ENCODE measurements at places on chromosomes 11 and 22.

GRCh38 chr11:77813256-77813655 lies 7.3 kb downstream of the RSF1 start:
- DNase-seq, result no peak

DNA sequence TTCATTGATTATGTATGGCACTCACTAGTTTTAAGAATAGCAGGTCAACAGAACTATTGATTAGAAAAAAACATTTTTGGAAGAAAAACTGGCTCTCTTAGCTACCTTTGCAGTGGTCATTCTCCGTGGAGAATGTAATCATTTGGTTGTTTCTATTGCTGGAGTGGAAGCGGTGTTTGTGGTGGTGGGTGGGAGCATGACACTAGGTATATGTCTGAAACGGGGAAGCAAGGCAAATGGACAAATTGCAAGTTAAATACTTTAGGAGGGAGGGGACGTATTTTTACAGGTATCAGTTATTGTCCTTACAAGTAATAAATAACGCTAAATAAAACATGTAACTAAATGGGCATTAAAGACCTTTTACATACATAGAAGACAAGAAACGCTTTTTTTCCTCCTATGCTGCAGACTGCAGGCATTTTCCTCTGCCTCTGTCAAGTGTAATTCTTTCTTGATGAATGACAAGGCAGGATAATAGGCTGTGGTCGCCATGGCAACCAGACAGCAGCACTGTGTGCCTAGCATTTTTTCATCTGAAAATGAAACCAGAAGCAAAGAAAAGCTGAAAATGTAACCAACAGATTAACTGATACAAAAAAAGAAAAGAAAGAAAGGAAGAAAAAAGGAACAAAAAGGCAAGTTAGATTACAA lies 46.2 kb downstream of the BLID start:
- no peak for DNase-seq

GRCh38 chr11:1150769-1151365 lies 6.9 kb upstream of the MUC5AC start:
- DNase-seq, result no peak

GRCh38 chr11:32439501-32440210 lies 4.3 kb upstream of the WT1 start:
- DNase-seq, result no peak

DNA sequence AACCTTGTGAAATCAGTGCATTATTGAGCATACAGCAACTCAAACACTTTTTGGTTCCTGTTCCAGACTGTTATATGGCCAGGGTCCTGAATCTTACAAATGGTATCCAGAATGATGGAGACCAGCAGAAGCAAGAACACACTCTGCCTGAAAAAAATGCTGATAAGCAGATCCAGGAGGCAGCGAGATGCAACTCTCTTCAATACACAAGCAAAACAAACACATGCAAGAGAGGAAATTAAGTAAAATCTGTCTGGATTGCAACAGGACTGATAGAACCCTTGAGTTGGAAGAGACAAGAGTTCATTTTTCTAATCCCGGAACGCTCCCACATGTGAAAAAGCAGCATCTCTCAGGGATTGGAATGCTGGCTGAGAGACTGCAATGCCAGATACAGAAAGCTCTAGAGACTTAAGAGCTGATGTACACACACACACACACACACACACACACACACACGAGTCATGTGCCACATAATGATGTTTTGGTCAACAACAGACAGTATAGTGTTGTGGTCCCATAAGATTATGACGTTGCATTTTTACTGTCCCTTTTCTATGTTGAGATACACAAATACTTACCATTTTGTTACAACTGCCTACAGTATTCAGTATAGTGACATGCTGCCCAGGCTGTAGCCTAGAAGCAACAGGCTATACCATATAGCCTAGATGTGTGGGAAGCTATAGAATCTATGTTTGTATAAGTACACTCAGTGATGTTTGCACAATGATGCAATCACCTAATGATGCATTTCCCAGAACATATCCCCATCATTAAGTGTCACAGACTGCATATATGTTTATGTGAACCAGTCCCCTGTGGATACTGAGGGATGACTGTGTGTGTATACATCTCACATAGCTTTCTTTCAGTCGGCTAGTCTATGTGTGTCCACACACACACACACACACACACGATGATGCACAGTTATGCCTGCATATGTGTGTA lies 406.6 kb downstream of the LARGE1 start:
- no peak for DNase-seq

- DNase-seq, result no peak
These were observed 115.3 kb upstream of the TTC12 start for GRCh38 chr11:113198972-113199661.

DNA sequence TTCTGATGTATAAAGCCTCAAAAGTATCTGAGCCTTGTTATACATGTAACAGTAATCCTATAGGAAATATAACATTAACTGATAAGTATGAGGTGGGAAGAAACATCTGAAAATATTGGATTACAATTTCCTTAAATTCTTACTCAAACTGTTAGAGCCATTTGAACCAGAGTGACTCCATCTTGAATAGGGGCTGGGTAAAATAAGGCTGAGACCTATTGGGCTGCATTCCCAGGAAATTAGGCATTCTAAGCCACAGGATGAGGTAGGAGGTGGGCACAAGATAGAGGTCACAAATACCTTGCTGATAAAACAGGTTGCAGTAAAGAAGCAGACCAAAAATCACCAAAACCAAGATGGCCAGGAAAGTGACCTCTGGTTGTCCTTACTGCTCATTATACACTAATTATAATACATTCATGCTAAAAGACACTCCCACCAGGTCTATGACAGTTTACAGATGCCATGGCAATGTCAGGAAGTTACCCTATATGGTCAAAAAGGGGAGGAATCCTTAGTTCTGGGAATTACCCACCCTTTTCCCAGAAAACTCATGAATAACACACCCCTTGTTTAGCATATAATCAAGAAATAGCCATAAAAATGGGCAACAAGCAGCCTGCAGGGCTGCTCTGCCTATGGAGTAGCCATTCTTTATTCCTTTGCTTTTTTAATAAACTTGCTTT lies 114.9 kb downstream of the PGR start:
- no peak for DNase-seq

DNA sequence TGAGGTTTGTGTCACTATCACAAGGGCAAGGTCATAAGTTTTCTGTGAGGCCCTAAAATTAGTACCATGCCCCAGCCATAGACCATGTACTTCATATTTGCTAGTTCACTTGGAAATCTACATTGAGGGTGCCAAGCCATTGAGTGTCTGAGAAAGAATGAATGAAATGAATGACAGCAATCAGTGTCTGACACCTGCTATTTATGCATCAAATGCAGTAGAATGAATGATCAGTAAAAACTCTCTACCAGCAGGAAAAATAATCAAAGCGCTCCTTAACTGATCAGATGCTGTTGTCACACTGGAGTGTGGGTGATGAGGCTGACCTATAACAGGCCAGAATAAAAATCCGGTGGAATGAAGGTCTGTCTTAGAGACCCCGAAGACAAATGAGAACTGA lies 467.9 kb upstream of the B3GAT1 start:
- DNase-seq, result no peak

GRCh38 chr11:131645237-131645636 lies 274.8 kb downstream of the NTM start:
- no peak for DNase-seq

- no peak for DNase-seq
These were observed 452.3 kb downstream of the RAB38 start for GRCh38 chr11:87722756-87723565.

- DNase-seq, result no peak
These were observed 58.4 kb downstream of the CELSR1 start for GRCh38 chr22:46479046-46479445.

- no peak for DNase-seq
These were observed 15.4 kb upstream of the ST14 start for GRCh38 chr11:130144141-130144540.

DNA sequence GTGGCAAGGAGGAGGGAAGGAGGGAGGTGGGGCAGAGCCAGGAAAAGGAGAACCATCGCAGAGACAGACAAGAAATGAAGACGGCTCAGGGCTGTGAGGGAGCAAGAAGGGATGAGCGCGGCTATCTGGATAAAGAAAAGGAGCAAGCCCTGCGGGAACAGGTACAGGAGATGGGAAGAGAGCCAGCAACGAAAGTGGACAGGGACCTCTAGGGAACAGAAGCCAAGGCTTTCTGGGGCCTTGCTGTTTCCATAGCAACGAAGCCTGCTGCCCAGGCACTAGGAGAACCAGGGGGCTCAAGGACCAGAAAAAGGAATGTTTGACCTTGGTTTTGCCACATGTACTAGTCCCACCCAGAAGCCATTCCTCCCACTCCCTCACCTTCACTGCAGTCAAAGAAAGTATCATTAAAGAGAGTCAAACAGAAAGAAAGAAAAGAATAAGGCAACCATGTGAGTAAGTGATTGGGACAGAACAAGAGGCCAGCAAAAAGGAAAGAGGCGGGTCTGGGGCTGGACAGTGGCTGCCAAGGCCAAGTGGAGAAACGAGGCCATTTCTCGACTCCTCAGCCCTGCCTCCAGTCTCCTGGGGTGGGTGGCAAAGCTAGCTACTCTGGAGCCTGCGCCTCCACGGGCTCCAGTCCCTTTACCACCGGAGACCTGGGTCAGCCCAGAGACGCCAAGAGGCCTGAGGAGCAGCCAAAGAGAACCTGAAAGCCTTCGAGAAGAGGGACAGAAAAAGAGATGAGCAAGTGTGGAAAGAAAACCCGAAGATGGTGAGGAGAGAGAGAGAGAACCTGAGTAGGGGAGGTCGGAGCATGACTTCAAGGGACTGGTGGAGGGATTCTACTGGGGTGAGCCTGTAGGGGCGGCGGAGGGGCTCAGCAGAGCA lies 35.1 kb downstream of the NRXN2 start:
- DNase-seq, result no peak

GRCh38 chr11:112469376-112469775 lies 208.7 kb upstream of the PLET1 start:
- no peak for DNase-seq

DNA sequence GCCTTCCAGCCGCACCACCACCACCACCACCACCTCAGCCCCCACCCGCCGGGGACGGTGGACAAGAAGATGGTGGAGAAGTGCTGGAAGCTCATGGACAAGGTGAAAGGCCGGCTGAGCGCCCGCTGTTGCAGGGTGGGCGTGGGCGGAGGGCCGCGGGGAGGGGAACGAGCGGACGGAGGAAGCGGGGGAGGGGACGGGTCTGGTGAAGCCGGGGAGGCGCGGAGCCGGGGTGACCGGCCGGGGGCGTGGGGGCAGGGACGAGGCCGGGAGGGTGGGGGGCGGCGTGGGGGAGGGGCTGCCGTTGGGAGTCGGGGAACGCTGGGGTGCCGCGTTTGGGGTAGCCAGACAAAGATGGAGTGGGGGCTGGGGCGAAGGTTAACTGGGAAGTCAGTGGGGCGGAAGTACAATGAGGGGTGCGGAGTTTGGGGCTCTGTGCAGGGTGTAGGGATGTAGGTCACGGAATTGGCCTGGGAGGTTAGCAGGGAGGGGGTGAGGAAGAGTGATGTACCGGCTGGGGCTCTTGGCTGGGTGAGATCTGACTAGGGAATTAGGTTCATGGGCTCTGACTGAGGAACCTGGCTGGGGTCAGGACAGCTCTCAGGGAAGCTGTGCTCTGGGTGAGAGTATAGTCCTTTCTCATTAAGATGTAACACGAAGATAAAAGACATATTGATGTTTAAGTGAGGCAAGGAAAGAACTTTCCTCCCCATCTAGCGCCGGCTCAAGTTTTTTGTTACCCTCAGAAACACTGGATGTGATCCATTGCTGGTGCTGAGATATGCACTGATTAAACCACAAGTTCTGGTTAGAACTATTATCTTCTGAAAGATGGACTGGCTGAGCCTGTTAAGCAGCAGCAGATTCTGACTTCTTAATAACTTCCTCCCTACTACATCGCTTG lies 624 bp downstream of the CBL start:
- DNase-seq, result no peak

- DNase-seq, result no peak
These were observed 131.2 kb upstream of the SERPIND1 start for GRCh38 chr22:20642668-20643179.

GRCh38 chr11:68460741-68461574 lies at the start of gene PPP6R3:
Gene PPP6R3 (plus strand): TSS chr11:68460752. CDS start chr11:68537665, 76,913 bp downstream.
- no peak for DNase-seq

DNA sequence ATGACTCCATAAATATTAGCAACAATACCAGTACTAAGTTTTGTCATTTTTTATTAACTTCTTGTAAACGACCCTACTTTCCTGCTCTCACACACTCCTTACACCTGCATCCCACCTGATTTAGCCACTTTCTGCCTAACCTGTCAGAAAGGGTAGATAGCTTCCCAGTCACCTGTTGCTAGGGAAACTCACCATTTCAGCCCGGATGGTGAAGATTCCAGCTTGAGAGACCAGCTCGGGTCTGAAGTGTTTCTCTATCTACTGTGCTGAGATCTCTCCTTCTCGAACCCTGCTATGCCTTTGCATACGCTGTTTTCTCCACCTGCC lies at the start of gene PARVG:
Gene PARVG, plus strand, starts transcription at position 220 of the 327 bp plus-strand sequence. CDS start 2,405 bp downstream, outside the sequence.
- DNase-seq, result peak; percentile 33

DNA sequence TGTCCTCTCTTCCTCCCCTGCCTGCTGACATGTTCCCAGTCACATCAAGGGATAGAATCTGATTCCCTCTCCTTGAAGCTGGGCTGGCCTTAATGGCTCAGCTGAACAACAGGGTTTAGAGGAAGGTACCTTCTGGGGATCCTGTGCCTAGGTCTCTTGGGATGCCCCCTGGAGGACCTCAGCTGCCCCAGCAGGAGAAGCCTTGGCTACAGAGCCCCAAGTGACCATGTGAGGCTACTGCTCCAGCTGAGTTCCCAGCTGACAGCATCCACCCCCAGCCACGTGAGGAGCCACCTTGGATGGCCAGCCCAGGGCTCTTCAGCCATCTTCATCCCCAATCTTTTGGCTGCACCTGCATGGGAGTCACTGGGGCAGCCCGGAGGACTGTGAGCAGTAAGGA lies 1499.3 kb downstream of the TBC1D22A start:
- no peak for DNase-seq

DNA sequence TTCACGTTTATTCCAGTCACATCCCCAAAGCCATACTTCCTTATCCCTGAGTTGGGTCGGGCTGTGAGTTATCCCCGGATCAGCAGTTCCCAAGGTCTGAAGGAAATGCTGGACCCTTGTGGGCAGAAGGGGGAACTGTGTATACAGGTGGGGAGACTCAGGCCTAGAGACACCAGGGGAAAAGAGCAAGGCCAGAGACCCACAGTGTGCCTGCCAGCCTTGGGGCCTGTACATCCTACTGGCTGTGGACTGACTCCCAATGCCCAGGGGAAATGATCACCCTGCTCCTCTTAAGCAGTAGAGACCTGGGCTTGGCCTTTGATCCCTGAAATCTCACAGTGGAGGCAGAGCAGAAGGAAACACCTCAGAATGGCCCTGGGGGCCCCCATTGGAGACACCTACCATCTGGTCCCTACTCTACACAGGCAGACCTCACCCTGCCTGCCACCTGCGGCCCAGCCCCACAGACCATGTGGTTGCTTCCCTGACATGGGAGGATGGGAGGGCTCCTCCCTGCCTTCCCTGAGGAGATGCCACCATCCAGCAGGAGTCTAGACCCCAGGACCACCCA lies 1.3 kb downstream of the SELENOM start:
- DNase-seq, result no peak

DNA sequence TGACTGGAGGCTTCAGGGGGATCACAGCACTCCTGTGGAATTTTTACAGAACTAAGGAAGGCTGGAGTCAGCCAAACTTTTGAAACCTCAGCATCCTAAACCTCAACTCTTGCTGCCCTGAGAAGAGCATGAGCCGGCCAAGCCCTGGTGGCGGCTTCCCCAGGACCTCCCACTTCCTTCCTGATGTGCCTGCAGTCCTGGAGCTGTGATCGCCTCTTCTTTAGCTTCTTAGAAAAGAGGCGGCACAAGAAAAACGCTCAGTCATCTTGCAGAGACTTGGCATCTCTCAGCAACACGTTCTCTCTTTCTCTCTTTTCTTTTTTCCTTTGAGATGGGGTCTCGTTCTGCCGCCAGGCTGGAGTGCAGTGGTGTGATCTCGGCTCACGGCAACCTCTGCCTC lies 40.4 kb upstream of the AMPD3 start:
- no peak for DNase-seq

Data from stimulated activated naive CD8-positive, alpha-beta T cell treated with anti-CD3 and anti-CD28 coated beads, Interleukin-15, amount 100 ng/mL, for 72 hours (primary cell).